H1 (cell line): ENCODE measurements at places on chromosomes 12 and 14. TPM values are rescaled to one million over a fixed set of nuclear protein-coding genes. Genes with fewer than 3 reads are reported as not detected.

The KLRC1 gene
- total RNA-seq: not detected in 2 replicates

The CAPZA3 gene
- not detected in 2 replicates for total RNA-seq

The CHMP4A gene
- total RNA-seq: 32.9 and 36.4 TPM in 2 replicates

The AICDA gene
- total RNA-seq: not detected in 2 replicates

DNA sequence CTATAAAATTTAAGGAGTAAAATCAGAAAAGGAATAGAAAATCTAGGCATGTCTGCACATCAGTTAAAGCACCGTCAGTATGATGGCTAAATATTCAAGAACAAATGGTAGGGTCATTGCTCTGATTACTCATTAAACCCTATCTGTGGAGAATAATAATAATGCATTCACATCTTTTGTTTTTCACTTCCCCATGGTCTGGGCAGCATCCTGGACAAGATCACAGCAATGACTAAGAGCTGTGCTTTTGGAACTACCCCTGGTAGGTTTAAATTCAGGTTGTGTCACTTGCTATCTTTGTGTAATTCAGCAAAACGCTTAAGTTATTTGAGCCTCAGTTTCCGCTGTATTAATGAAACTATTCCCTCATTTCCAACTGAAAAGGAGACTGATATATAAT is 33.1 kb downstream of the C12orf42 start:
- no peak for DNase-seq

- DNase-seq: no peak
Measured at GRCh38 chr12:34599530-34600513, 577.5 kb downstream of the ALG10 start.

- DNase-seq: no peak
Measured at GRCh38 chr12:102461501-102461900, 18.9 kb downstream of the IGF1 start.

GRCh38 chr12:14678547-14679150 is 17.8 kb downstream of the GUCY2C start:
- no peak for DNase-seq

- no peak for DNase-seq
Measured at GRCh38 chr12:60760965-60761364, 1165.1 kb downstream of the SLC16A7 start.

DNA sequence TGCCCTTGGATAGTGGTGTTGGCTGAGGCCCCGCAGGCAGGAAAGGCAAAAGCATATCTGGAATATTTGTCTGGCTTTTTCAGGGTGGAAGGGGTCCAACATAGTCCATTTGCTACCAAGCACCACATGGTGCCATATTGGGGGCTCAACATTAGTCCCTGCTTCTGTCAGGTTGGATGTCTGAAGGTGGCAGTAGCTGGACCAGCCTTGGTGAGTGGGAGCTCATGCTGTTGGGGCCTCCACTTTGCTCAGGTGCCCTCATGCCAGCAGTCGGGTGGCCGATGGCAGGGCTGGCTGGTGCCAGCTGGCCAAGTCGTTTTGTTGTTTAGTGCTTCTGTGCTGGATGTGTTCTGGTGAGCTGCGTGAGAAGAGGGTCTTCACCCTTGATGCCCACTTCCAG is 135.3 kb downstream of the PAPOLA start:
- DNase-seq: no peak

DNA sequence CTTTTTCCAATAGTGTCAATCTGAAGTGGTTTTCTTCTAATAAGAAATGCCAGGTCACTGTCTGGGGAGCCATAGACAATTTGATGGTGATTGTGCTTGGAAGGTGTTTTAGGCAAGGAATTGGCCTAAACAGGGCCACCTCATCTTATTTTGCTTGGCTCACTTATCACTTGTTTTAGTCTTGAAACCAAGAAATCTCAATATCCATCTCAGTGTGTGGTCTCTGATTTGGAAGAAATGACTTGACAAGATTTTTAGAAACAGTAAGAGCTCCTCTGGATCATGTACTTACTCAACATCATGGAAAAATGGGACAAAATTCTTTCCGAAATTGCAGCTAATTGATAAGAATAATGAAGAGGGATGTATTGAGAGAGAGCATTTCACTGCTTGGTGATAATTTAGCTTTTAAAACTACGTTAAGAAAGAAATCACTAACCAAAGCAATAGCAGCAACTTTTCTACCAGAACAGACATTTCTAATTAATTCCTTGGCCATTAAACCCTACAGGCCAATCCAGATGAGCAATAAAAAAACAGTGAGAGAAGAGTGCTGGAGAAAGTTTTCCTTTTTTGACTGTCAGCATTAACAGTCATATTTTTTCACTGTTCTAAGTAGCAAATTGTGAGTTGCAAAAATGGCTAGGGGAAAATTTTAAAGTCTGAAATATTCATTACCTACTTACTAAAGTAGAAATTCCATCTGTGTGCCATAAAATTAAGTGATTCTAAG is 157.3 kb downstream of the AEBP2 start:
- DNase-seq: no peak
